Activated T-helper 2 cell treated with anti-CD3 and anti-CD28 coated beads, Interferon-gamma antibody, Interleukin-2, Interleukin-4, amounts not matched to agents 10 μg/mL and 5 μg/mL and 100 μg/mL, durations not matched to agents 14 hours and 24 hours and 36 hours (primary cell): ENCODE measurements at places on chromosomes 11 and 22. TPM values are rescaled to one million over a fixed set of nuclear protein-coding genes. Genes with fewer than 3 reads are reported as not detected.

TBCEL gene
- 8.2 and 9.2 TPM in 2 replicates for total RNA-seq

UBQLNL gene
- total RNA-seq = 0.09 TPM in 1 of 2 replicates, not detected in the other

GRCh38 chr22:38017272-38017920 lies 33.0 kb upstream of the SOX10 start:
- H3K4me3 ChIP-seq = no peak overlapping the region
- DNase-seq = no peak
- no peaks in the 10 kb centered on the region for H3K4me1 ChIP-seq
- H3K27me3 ChIP-seq = no peaks in the 10 kb centered on the region

DNA sequence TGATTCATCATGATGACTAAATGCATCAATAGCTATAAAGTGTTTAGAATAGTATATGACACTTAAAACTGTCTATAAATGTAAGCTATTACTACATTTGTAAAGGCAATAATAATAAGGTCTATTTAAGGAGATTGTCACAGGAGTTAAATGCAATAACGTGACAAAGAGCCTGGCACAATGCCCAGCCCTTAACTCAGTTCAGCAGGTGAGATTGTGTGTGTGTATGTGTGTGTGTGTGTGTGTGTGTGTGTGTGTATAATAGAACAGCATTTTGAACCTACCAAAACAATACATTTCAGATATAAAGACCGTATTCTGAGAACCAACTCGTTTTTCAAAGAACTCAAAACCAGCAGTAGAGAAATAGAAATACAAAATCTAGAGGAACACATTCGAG lies 177.5 kb downstream of the MYO18B start:
- DNase-seq = no peak
- no peak overlapping the region for H3K4me3 ChIP-seq
- peaks cover 9% of the 10 kb centered on the region for H3K27me3 ChIP-seq
- H3K4me1 ChIP-seq = no peaks in the 10 kb centered on the region
- no peaks in the 10 kb centered on the region for H3K36me3 ChIP-seq

- H3K27me3 ChIP-seq = no peaks in the 10 kb centered on the region
- H3K4me3 ChIP-seq = no peak overlapping the region
- DNase-seq = no peak
- no peaks in the 10 kb centered on the region for H3K4me1 ChIP-seq
- no peaks in the 10 kb centered on the region for H3K36me3 ChIP-seq
Measured at GRCh38 chr11:105942921-105943320, 79.1 kb downstream of the MSANTD4 start.

GRCh38 chr11:47867823-47868222 lies 19.7 kb upstream of the NUP160 start:
- H3K27me3 ChIP-seq = no peaks in the 10 kb centered on the region
- H3K4me3 ChIP-seq = no peak overlapping the region
- H3K4me1 ChIP-seq = peaks cover 25% of the 10 kb centered on the region
- DNase-seq = no peak
- H3K27ac ChIP-seq = no peak overlapping the region

DNA sequence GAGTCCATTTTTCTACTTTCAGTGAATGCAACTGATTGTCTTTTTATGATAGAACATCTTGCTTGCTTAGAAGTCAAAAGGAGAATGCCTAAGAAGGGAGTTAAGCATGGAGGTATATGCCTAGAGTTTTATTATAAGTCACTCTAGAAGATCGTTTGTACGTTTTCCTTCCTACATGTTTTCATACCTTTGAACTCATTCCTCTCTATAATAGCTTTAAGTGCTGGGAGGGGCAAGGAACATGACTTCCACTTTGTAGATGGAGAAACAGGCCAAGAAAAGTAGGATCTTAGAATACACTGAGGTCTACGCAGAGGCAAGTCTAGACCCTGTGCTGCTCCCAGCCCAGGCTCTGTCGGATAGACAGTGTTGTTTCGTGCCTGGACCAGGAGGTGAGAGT lies 114.3 kb downstream of the ZBTB16 start:
- no peak overlapping the region for H3K4me3 ChIP-seq
- peaks cover 60% of the 10 kb centered on the region for H3K4me1 ChIP-seq
- H3K27me3 ChIP-seq = no peaks in the 10 kb centered on the region
- no peak for DNase-seq

GRCh38 chr11:64102005-64102738 lies 63.7 kb downstream of the MACROD1 start:
- DNase-seq = no peak
- H3K4me1 ChIP-seq = no peaks in the 10 kb centered on the region
- no peaks in the 10 kb centered on the region for H3K36me3 ChIP-seq
- no peak overlapping the region for H3K4me3 ChIP-seq
- no peak overlapping the region for H3K27ac ChIP-seq
